ENCODE measurements at places on chromosomes 12 and 14. TPM values are rescaled to one million over a fixed set of nuclear protein-coding genes. Genes with fewer than 3 reads are reported as not detected.
A peak's percentile ranks its signal among the peaks of the same experiment; 100 is the strongest.

The KTN1 gene
- 91.6 TPM for total RNA-seq

GRCh38 chr12:66065641-66066136 is 64.9 kb downstream of the LLPH start:
- H3K27me3 ChIP-seq, result no peaks in the 10 kb centered on the region
- H3K36me3 ChIP-seq, result no peaks in the 10 kb centered on the region
- no peak overlapping the region for H3K4me3 ChIP-seq
- H3K27ac ChIP-seq, result no peak overlapping the region
- no peak for DNase-seq

- no peak for DNase-seq
- no peak overlapping the region for H3K27ac ChIP-seq
- H3K4me1 ChIP-seq, result no peaks in the 10 kb centered on the region
- H3K4me3 ChIP-seq, result no peak overlapping the region
- H3K36me3 ChIP-seq, result no peaks in the 10 kb centered on the region
Measured at GRCh38 chr12:83613586-83614110, 926.9 kb downstream of the TMTC2 start.

- no peaks in the 10 kb centered on the region for H3K36me3 ChIP-seq
- no peaks in the 10 kb centered on the region for H3K27me3 ChIP-seq
- no peak overlapping the region for H3K27ac ChIP-seq
- no peak overlapping the region for H3K4me3 ChIP-seq
Measured at GRCh38 chr14:29425705-29426482, 501.8 kb downstream of the PRKD1 start.

DNA sequence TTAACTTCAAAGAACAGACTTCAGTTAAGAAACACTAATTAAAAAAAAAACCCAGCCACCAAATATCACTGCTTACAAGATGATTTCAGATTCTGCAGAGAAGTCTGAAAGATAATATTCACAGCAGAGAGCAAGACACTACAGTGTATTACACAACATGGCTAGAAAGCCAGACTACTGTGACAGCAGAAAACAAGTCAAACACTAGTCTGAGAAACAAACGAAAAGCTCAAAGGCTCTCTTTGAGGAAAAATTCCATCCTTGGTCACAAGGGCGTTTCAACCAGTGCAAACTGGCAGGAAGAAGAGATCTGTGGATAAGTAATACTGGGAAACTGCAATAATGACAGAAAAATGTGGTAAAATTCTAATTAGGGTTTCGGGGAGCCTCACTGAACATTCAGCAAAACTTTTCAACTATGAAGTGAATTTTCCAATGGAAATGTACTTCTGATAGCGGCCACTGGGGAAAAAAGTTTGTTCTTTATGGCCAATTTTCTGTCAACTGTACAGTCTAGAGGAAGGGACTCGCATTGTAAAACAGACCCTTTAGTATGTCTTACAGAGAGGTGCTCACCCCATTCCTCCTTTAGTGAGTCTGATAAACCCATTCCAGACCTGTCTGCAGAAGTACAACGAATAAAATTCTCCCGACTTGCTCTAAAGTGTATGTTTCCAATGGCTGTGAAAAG is 50.4 kb downstream of the ACADS start:
- H3K27ac ChIP-seq, result no peak overlapping the region
- no peaks in the 10 kb centered on the region for H3K27me3 ChIP-seq
- H3K4me1 ChIP-seq, result no peaks in the 10 kb centered on the region
- H3K4me3 ChIP-seq, result no peak overlapping the region

DNA sequence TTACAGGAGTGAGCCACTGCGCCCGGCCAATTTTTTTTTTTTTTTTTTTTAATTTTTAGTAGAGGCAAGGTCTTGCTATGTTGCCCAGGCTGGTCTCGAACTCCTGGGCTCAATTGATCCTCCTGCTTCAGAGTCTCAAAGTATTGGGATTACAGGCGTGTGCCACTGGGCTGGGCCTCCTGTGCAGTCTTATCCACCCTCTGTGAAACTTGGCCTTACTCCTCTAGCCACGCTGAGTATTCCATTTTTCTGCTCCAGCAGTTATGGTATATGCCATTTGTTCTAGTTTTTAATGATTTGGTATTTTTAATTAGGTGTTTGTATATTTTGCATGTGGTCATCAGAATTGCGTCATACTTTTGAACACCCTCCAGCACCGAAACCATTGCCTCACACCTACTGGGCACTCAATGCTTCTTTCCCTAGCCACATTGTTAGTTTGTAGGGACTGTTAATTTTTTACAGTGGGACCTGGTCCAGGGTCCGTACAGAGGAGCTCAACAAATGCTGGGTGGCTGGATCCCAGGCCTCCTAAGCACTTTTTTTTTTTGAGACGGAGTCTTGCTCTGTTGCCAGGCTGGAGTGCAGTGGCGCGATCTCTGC is 11.4 kb downstream of the RIOX1 start:
- H3K36me3 ChIP-seq, result no peaks in the 10 kb centered on the region
- no peak overlapping the region for H3K27ac ChIP-seq
- no peak for DNase-seq
- H3K27me3 ChIP-seq, result no peaks in the 10 kb centered on the region
- no peak overlapping the region for H3K4me3 ChIP-seq
- H3K4me1 ChIP-seq, result no peaks in the 10 kb centered on the region

DNA sequence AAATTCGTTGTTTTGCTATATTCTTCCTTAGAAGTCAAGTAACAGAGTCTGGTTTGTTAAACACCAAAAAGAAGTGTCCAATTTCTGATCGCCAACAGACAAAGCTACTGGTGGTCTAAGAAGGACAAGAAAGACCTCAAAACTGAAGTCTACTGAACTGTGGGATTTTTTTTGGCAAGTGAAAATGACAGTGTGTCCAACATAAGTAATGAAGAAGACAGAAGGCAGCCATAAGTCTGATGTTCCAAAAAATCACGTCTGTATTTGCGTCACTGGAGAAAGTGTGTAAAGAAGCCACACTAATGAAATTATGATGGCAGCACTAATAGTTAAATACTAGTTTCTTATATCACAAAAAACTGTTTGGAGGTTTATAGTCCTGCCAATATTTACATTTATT is 32.6 kb downstream of the WASHC3 start:
- DNase-seq, result no peak
- H3K36me3 ChIP-seq, result no peaks in the 10 kb centered on the region
- no peaks in the 10 kb centered on the region for H3K27me3 ChIP-seq

The FIGNL2 gene
- total RNA-seq, result not detected

The MAP1LC3B2 gene
- not detected for total RNA-seq

DNA sequence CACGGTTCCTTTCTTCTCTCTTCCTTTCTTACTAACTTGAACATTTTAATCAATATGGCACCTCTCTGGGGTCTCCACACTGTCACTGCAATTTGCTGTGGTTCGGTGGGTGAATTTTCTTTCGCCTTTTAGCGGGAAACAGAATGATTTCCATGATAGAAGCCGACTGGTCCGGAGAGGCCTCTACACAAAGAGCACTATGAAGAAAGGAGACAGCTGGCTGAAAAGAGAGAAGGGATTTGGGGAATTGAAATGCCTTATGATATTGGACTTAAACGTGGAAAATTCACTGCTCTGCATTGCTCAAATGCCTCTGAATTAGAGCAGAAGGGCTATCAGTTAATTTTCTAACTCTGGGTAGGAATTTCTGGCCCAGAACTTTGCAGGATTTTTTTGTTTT is 55.9 kb downstream of the KCNA5 start:
- no peaks in the 10 kb centered on the region for H3K27me3 ChIP-seq
- H3K4me1 ChIP-seq, result no peaks in the 10 kb centered on the region
- DNase-seq, result no peak

DNA sequence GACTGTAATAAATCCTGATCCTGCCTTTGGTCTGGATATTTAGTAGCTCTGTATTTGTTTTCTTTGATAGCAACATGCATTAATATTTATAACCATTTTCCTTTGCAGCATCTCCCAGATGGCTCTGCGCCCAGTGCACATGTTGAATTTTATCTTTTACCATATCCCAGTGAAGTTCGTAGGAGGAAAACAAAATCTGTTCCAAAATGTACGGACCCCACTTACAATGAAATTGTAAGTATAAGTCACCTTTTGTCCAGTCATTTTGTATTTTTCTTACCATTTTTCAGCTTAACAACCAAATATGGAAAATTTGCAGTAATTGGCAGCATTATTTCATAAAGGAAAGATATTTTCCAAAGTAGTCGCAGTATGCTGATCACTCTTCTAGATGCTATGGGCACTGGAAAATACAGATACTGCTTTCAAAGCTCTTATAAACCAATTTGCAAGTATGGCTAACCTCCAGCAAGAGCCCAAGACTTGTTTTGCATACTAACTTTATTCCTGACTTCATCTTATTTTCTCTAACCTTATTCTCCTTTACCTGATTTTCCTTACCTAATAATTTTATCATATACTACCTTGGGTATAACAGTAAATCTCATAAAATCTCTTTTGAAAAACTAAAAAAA is 97.4 kb downstream of the PLCZ1 start:
- H3K27ac ChIP-seq, result no peak overlapping the region
- peaks cover 6% of the 10 kb centered on the region for H3K4me1 ChIP-seq
- H3K27me3 ChIP-seq, result no peaks in the 10 kb centered on the region

DNA sequence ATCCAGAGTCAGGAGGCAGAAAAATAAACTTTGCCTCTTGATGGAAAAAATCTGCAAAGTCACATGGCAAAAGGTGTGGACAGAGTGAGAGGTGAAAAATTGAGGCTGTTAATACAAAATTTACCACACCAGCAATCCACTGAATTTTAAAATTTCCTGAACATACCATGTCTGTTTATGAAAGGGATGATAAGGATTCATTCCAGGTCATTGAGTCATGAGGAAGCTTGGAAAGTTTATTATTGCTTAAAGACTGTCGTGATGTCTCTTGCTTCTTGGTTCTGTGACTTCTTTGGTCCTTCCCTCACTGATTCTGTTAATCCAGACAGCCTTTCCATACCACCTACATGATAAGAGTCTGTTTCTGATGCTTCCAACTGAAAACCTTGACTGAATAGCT is 73.2 kb downstream of the TTC6 start:
- no peaks in the 10 kb centered on the region for H3K4me1 ChIP-seq
- H3K27me3 ChIP-seq, result no peaks in the 10 kb centered on the region
- H3K27ac ChIP-seq, result no peak overlapping the region
- no peak overlapping the region for H3K4me3 ChIP-seq

The TRHDE gene
- 34.9 TPM for total RNA-seq

DNA sequence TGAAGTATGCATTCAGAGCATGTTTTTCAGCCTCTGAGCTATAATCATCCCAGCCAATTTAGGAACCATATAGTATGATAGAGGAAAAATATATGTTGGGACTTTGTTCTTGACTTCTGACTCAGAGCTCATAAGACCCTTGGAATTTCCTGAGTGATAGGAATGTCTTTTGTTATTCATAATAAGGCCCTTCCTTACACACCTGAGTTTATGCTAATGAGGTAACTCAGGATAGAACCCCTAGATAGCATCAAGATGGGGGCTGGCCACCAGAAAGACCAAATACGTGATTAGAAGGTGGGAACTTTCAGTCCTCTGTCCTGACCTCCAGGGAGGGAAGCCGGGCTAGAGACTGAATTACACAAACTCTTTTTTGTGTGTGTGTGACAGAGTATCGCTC is 32.4 kb upstream of the PLEK2 start:
- no peak overlapping the region for H3K27ac ChIP-seq
- H3K27me3 ChIP-seq, result no peaks in the 10 kb centered on the region
- no peaks in the 10 kb centered on the region for H3K36me3 ChIP-seq
- H3K4me1 ChIP-seq, result peaks cover 4% of the 10 kb centered on the region
- no peak overlapping the region for H3K4me3 ChIP-seq
- no peak for DNase-seq

The KCTD10 gene
- total RNA-seq, result 86.2 TPM

- H3K27me3 ChIP-seq, result no peaks in the 10 kb centered on the region
- no peak for DNase-seq
- no peak overlapping the region for H3K27ac ChIP-seq
- H3K4me3 ChIP-seq, result no peak overlapping the region
Measured at GRCh38 chr12:95557625-95558024, 6.3 kb upstream of the USP44 start.

The NKX2-8 gene
- not detected for total RNA-seq

- DNase-seq, result no peak
- H3K4me3 ChIP-seq, result no peak overlapping the region
- no peaks in the 10 kb centered on the region for H3K27me3 ChIP-seq
- H3K4me1 ChIP-seq, result peaks cover 22% of the 10 kb centered on the region
- no peaks in the 10 kb centered on the region for H3K36me3 ChIP-seq
Measured at GRCh38 chr14:75283162-75283832, 4.7 kb downstream of the FOS start.

- no peak for DNase-seq
- peak within 1 kb of the TSS; percentile 82 for H3K4me3 ChIP-seq
- H3K27me3 ChIP-seq, result no peaks in the 10 kb centered on the region
Measured at GRCh38 chr12:57005980-57006808, at the start of gene ZBTB39. TSS of gene ZBTB39 (minus strand) at chr12:57006546. CDS start at chr12:57004917, 1,629 bp downstream.

DNA sequence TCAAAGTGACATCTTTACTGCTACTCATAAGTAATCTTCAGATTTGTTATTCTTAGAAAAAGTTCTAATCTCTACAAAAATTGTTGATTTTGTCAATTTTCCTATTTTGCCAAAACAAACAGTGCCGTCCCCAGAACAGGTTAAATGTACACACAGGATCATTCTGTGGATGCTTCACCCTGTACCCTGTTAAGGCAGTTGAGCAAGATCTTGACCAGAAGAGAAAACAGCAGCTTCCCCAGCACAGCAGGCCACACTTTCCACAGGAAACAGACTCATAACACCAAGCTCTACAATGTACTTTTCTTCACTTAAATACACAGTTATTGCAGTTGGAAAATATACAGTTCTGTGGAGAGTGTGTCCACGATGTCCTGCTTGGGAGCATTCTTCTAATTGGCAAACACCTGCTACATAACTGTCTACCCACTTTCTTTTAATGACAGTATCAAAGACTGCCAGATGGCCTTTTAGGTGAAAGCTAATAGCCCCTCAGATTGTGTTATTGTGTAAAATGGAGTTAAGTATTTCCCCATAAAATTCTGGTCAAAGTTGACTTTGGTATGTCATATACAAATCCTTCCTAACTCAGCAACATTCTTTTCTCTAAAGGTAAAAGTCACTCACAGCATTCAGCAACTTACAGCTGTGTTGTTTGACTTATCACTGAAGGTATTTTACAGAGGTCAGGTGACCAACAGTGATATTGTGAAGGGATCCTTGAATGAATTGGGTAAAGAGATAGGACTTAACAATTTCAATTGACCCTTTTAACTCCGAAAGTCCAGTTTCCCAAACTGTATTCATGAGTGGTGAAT is 77.0 kb downstream of the SEC23A start:
- H3K4me3 ChIP-seq, result no peak overlapping the region
- H3K4me1 ChIP-seq, result no peaks in the 10 kb centered on the region
- no peak overlapping the region for H3K27ac ChIP-seq
- DNase-seq, result no peak
- H3K27me3 ChIP-seq, result no peaks in the 10 kb centered on the region
- no peaks in the 10 kb centered on the region for H3K36me3 ChIP-seq

GRCh38 chr12:80205960-80206359 is 106.6 kb downstream of the OTOGL start:
- H3K27me3 ChIP-seq, result no peaks in the 10 kb centered on the region
- no peak for DNase-seq
- H3K36me3 ChIP-seq, result no peaks in the 10 kb centered on the region
- no peak overlapping the region for H3K27ac ChIP-seq
